ENCODE measurements at places on chromosomes 12 and 14.
A peak's percentile ranks its signal among the peaks of the same experiment; 100 is the strongest.

- no peak for DNase-seq
These were observed 37.9 kb downstream of the SH2B3 start for GRCh38 chr12:111443586-111443985.

GRCh38 chr12:30792648-30793499 lies 38.1 kb upstream of the CAPRIN2 start:
- no peak for DNase-seq

DNA sequence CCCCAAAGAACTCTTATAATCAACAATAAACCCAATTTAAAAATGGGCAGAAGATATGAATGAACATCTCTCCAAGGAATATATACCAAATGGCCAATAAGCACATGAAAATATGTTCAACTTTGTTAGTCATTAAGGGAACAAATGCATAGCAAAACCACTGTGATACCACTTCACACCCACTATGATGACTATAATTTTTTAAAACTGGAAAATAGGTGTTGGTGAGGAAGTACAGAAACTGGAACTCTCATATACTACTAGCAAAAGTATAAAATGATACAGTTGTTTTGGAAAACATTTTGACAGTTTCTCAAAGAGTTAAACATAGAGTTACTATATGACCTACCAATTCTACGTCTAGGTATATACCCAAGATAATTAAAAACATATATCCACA lies 9.4 kb upstream of the HEATR5A start:
- DNase-seq, result no peak

- peak; percentile 44 for DNase-seq
These were observed at the start of gene DDN for GRCh38 chr12:48999371-49000131. Gene DDN (minus strand): TSS chr12:48999375. CDS start chr12:48999287, 88 bp downstream.

- no peak for DNase-seq
These were observed 23.5 kb upstream of the DYRK2 start for GRCh38 chr12:67625004-67625403.

DNA sequence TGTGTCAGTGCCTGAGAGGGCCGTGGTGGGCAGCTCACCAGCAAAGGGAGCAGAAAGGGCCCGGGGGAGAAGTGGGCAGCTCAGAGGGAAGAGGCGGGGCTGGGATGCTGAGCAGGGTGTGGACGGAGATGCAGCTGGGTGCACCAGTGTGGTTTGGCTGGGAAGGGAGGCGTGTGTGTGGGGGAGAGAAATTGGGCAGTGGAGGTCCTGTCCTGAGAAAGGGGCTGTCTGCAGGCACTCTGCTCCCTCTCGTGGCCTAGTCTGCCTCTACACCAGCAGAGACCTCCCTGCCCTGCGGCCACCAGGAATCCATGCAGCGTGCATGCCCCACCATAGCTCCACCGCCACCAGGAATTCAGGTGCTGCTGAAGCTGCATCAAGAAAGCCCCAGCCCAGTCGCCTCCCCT lies 6.4 kb downstream of the TMEM121 start:
- no peak for DNase-seq

DNA sequence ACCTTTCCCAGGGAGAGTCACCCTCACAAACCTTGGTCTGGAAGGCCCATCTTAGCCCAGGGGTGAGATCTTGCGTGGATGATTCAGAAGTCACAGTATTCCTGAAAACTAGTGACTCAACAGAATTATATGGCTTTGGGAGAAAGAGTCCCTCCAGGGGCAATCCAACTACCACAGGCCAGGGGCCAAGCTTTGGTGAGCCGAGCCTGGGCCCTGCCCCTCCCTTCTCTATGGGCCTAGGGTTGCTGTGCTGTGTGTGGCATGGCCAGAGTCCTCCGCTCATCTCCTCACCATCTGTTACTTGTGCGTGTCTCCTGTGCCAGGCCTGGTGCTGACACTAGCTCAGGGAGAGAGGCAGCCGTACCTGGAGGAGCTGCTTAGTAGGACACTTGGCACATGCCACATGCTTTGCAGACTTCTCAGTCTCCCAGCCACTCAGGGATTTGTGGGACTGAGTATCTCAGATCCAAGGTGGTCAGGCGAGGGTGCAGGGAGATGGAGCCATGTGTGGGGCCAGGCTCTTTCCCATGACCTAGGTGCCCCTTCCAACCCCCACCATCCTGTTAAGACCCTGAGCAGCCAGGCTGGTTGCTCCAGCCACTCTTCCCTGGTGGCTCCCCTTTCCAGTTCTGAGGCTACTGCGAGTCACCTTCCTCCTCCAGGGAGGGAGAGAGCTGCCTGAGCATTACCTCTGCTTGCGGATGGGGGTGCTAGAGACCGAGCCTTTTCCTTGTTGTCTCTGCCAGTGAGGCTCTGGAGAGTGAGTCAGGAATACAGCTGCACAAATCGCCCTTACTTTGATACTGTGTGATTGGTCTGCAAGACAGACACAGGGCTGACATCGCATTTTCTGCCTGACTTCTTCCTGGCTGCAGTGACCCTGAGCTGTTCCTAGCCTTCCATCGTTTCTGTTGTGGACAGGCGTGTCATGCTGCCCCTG lies 94.1 kb downstream of the SLC25A47 start:
- DNase-seq, result no peak

All from CD4-positive, alpha-beta T cell treated with Interleukin-10 for 1 hour (primary cell).